Right renal pelvis (tissue), 4 donors: ENCODE measurements at places on chromosomes 2 and 18.

DNA sequence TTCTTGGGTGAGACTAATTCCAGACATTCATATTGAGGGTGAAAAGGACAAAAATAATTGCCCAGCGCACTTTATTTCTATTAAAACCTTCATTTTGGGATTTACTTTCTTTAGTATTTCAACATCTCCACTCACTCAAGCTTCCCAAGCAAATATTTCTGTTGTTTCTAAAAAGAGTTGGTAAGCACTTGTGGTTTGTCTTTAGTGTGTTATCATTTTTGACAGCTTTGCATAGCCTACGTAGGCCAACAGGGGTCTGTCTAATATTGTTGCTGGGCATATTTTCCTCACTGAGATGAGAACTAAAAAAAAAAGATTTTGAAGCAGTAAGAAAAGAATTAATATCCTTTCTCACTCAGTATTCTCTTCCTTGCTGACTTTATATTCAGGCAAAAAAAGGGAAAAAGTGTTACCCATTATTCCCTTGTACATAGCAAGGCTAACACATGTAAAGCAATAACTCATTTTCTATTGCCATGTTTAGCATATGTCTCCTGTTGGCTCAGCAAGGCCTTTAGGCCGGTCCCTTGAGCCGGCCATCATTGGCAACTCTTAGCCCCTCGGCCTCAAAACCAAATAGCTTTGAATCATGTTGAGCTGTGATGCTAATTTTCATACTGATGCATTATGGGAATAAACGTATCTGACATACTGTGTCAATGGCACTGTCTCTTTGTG, 494.2 kb downstream of the ARHGAP15 start:
- no peak for DNase-seq

DNA sequence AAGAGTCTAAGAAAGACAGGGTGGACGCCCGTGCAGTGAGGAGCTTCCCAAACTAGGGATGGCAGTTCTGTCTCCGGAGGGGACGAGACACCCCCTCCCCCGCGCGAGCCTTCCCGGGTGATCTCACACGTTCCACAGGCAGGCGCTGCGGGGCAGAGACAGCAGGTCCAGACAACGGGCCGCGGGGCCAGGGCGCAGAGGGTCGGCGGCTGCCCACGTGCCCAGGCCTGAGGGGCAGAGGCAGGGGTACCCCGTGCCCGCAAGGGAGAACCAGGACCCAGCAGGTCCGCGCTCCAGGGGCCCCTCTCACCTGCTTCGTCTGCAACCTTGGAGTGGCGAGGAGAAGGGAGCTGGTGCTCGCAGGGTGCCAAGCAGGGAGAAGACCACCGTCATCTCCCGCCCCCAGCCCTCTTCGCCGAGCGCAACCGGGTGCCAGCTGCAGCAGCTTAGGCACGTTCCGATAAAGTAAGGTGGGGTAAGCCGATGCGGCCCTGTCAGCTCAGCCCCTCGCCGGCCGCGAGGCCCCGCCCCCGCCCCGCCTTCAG, at the start of gene GPR155:
TSS of gene GPR155 (minus strand) at position 467 of the 545 bp plus-strand sequence. CDS start 5,073 bp downstream, outside the sequence.
- DNase-seq, result no peak

GRCh38 chr2:236526455-236527158, 43.0 kb upstream of the ACKR3 start:
- DNase-seq, result no peak

- no peak for DNase-seq
Measured at GRCh38 chr2:54577035-54577434, 120.9 kb downstream of the SPTBN1 start.

- DNase-seq, result no peak
Measured at GRCh38 chr2:140138736-140139135, 1358.5 kb upstream of the NXPH2 start.

- DNase-seq, result no peak
Measured at GRCh38 chr2:222823183-222823930, 37.5 kb upstream of the ACSL3 start.

GRCh38 chr2:201734111-201734510, 35.7 kb upstream of the MPP4 start:
- DNase-seq, result no peak

DNA sequence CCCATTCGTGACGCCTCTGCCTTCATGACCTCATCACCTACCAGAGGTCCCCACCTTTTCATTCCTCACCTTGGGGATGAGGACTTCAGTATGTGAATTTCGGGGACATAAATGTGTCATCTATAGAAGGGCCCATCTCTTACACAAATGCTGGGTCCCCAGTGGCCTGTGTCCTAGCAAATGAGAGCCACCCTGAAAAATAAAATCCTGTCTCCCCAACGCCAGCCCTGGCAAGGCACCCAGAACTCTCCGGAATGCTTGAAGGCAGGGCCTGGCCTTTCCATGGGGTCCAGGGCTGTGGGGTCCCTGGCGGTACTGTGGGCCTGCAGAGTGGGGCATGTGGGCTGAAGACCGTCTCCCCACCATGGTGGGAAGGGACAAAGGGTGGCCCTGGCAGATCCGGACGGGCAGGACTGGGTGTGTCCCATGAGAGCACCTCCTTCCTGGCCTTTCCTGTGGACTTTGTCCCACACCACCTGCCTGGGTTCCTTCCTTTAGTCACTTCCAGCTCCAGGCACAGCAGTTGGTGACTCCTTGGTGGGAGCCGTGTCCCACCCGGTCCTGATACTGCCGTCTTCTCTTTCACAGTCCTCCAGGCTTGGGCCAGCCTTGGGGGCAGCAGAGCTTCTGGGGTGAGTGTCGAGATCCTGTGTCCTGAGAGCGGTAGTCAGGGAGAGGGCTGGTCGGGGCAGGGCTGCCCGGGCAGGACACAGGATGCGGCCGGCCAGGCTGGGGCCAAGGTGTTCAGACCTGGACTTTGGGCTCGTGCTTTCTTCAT, 18.6 kb downstream of the CAPN10 start:
- no peak for DNase-seq
